HS-27A (cell line): ENCODE measurements at places on chromosomes 3 and 15.

GRCh38 chr15:78997981-78998499 lies 53.2 kb upstream of the CTSH start:
- DNase-seq: no peak

- DNase-seq: no peak
These were observed 227.2 kb downstream of the ADAMTS17 start for GRCh38 chr15:100114571-100114970.

- DNase-seq: no peak
These were observed 169.5 kb upstream of the ROPN1 start for GRCh38 chr3:124161448-124161847.

GRCh38 chr3:152381881-152382295 lies 113.2 kb downstream of the MBNL1 start:
- DNase-seq: no peak

DNA sequence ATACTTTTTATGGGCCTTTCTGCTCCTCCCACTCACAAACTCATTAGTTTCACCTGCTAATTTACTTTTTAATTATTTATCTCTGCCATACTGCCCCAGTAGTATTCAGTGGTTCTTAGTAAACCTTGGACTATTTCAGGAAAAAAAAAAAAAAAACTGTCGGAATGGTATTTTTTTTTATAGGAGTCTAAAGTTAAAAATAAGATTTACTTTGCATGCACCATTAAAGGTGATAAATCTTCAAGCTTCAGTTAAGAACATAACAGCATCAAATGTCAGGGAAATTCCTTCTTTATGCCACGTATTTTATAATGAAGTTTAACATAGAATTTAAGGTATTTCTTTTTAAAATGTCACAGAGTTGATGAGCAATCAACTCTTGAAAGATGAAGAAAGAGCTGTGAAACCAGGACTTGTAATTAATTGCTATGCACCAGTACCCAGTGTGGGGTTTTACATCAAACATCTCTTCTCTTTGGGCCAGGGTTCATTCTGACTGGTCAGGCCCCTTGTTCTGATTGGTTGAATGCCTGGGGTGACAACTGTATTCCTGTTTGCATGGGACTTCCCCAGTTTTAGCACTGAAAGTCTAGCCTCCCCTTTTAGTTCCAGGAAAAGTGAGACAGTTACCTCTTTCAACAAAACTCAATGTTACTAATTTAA lies 40.3 kb upstream of the PTPRG start:
- DNase-seq: no peak

DNA sequence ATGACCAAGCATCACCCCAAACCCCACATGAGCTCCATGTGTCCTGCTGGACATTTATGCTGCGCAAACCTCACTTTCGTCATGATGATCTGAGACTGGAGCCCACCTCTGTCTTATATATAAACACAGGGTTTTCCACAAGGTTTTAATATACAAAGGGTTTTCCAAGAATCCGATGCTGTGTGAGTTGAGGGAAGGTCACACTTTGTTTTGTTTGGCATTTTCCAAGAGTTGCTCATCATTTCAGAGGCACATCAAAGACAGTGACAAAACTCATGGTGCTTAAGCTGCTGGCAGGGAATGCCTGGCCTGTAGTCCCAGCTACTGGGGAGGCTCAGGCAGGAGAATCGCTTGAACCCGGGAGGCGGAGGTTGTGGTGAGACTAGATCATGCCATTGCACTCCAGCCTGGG lies 20.0 kb downstream of the EFCC1 start:
- DNase-seq: no peak

DNA sequence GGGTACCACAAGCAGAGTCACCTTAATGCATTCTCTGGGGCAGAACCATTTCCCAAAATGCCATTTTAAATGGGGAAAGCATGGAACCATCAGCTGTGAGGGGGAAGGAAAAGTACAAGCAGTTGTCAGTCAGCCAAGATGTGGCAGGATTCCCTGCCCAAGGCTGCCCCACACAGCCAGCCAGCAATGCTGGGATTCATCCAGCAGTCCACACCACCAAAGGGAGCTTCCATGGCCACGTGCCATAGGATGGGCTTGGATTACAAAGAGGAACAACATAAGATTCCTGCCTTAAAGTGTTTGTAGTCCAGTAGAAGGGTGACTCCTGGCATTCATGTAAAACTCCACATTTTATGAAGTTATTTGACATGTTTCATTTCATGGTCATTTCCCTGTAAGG lies 233.3 kb downstream of the SHOX2 start:
- DNase-seq: no peak
